Renal cortical epithelial cell (primary cell): ENCODE measurements at places on chromosomes 7 and 10. TPM values are rescaled to one million over a fixed set of nuclear protein-coding genes. Genes with fewer than 3 reads are reported as not detected.
A peak's percentile ranks its signal among the peaks of the same experiment; 100 is the strongest.

- DNase-seq, result peak; percentile 89
Observed at GRCh38 chr7:117825132-117825531, 48.1 kb downstream of the CTTNBP2 start.

DNA sequence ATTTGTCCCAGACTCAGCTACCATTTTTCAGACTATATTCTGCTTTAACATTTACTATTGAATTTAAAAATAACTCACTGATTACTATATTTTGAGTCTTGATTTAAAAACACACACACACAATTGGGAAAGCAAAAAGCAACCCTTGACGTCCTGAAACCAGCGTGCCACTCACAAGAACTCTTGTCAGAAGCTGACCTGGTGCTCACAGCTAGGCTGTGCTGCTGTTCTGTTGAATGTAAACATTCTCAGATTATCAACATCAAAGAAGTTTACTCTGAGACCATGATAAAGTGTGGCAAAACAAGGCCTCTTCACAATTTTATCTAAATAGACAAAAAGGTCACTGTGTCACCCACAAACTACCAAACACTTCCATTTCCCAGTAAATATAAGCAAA, 62.6 kb upstream of the CACNA2D1 start:
- no peak for DNase-seq

DNA sequence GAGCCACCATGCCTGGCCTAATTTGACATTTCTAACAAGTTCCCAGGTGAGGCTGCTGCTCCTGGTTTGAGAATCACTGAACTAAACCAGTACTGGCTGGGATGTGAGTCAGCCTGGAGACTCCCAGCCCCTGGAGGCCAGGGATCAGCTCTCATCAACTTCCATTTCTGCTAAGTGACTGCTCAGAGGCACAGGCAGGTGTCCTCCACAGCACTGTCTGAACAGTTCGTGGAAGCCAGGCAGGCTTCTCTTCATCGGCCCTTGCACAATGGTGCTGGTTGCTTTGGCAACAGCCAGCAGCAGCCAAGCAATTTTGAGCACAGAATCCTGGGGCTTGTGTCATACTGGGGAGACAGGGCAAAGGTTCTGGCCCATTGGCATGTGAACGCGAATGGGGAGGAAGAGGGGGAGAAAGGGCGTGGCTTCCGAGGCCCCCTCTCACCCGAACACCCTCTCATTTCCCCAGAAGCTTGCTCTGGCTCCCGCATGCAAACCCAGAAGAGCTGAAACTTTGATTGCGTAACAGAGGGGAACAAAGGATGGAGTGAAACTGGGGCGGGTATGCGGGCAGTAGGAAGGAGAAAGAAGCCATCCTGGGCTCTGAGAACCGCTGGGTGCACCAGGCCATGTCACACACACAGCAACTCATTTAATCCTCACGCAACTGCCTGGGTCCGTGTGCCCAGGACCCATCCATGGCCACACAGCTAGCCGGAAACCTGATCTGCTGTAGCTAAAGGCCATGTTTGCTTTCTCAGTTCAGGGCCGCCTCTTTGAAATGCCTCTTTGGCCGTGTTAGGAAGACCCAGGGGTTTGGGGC, 9.0 kb upstream of the POR start:
- peak; percentile 92 for DNase-seq

GRCh38 chr7:108149119-108149518, 19.0 kb upstream of the LAMB4 start:
- DNase-seq, result no peak

DNA sequence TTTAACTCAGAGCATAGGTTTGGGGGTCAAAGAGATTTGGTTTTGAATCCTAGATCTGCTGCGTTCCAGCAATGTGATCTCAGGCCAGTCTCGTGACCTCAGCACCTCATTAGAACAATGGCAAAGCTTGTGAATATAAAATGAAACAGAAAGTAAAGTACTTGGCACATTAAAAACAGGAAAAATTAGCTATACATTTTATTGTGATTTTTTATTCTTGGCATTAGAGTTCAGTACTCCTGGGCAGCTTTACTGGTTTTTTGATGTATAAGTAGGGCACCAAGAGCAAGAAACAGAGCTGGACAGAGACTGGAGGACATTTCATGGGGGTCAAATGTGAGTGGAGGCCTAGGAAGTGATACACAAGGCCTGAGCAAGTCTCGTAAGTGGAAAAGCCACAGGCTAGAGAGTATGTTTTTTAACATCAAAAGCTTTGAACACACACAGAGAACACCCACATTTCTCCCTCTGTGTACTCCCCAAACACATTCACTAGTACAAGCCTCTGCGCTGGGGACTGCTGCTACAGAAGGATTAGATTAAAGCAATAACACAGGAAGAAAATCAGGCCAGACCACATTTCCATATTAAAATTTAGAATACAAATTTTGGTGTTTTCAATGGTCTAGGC, 157.2 kb upstream of the SLC25A13 start:
- DNase-seq, result no peak

DNA sequence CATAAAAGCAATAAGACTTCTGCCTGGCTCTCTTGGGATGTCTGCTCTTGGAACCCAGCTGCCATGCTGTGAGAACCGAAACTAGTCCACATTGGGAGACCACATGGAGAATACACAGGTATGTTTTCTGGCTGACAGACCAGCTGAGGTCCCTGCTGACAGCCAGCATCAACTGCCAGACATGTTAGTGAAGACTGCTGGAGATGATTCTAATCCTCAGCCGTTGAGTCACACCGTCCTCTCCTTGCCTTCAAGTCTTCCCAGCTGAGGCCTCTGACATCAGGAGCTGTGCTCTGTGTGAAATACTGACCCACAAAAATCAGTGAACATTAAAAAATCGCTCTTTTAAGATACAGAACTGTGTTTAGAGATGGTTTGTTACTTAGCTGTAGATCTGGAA, 36.9 kb upstream of the AGR2 start:
- DNase-seq, result no peak

Gene CLDN4
- 186 and 689 TPM in 2 replicates for total RNA-seq

Gene NPFFR1
- under 0.01 TPM in 1 of 2 replicates, not detected in the other for total RNA-seq

Gene ZNRF2
- 18.9 and 39.4 TPM in 2 replicates for total RNA-seq

Gene GRID2IP
- under 0.01 and 0.69 TPM in 2 replicates for total RNA-seq

Gene BAIAP2L1
- 21.4 and 25.8 TPM in 2 replicates for total RNA-seq

Gene ANKRD30A
- not detected in 2 replicates for total RNA-seq
